ENCODE measurements at places on chromosomes 6 and 20.

- DNase-seq, result no peak
Measured at GRCh38 chr6:43895656-43896328, 125.8 kb downstream of the VEGFA start.

DNA sequence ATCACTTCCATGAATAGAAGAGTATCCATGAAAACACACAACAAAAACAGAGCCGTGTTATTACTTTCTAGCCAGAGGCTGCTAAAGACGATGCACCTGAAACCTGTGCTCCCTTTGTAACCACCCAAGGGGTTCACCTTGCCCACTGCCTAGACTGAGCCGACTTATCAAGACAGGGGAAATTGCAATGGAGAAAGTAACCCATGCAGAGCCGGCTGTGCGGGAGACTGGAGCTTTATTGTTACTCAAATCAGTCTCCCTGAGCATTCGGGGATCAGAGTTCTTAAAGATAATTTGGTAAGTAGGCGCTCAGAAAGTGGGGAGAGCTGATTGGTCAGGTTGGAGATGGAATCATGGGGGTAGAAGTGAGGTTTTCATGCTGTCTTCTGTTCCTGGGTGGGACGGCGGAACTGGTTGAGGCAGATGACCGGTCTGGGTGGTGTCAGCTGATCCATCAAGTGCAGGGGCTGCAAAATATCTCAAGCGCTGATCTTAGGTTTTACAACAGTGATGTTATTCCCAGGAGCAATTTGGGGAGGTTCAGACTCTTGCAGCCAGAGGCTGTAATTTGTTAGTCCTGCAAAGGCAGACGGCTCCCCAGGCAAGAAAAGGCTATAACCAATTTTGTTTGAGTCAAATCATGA is 366.6 kb downstream of the PREX1 start:
- no peak for DNase-seq

- no peak for DNase-seq
Measured at GRCh38 chr6:10151144-10151915, 263.5 kb downstream of the TFAP2A start.

GRCh38 chr6:89500611-89501010 is 67.7 kb downstream of the ANKRD6 start:
- DNase-seq, result no peak

GRCh38 chr6:36280467-36280866 is 10.6 kb downstream of the PNPLA1 start:
- DNase-seq, result no peak

GRCh38 chr20:40808936-40809335 is 119.9 kb upstream of the MAFB start:
- DNase-seq, result no peak

DNA sequence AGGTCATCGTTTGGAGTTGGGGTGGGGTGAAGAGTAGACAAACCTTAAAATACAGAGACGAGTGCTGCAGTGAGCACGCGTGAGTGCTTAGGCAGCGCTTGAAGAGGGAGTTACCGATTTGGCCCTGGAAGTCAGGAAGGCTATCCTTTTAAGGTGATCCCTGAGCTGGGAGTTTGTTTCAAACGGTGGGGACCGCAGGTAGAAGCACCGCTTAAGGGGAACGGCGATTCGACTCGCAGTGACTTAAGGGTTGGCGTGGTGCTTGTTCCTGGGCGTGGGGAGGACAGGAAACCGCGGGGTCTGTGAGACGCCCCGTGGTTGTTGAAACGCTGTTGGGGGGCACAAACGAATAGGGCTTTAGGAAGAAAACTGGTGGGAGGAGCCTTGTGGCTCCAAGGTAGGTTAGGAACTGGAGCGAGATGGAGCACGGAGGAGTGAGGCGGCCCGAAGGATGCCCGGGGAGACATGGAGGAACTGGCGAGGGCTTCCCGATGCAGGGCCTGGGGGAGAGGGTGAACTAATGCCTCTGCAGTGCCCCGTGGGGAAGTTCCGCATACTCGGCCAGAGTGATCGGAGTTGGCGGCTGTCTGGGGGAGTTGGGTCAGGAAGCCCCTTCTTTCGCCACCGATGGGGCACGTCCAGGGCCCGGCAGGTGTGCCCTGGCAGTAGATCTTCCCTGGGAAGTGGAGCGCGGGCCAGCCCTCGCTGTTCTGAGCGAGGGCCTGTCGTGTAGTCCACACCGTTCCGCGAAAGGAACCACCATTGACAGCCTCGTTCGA is 1.3 kb upstream of the CDYL start:
- peak; percentile 38 for DNase-seq

- no peak for DNase-seq
Measured at GRCh38 chr20:11754451-11754850, 163.2 kb upstream of the BTBD3 start.

GRCh38 chr6:39829331-39829730 is 37.2 kb downstream of the DAAM2 start:
- DNase-seq, result no peak

DNA sequence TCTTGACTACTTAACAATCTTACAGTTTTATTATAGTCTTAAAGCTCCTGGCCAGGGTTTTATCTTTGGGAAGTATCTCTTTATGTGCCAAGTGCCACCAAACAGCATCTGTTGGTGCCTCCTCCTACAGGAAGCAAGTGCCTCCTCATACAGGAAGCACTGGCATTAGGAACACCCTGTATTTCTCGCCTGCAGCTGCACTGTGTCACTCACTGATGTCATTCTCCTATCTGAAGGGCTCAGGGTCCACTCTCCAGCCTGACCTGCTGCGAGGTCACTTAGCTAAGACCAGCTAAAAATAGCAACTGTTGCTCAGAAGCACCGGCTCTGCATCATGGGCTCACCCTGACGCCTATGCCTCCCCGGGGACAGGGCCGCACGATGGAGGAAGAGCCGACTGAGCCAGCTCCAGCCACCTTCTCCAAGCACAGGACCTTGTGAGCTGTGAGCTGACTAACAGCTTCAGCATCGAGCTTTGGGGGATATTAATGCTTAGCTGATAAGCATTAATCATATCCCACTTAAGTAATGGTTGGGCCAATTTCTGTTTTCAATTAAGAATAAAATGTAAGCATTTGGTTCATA is 66.3 kb upstream of the CD93 start:
- peak; percentile 77 for DNase-seq

DNA sequence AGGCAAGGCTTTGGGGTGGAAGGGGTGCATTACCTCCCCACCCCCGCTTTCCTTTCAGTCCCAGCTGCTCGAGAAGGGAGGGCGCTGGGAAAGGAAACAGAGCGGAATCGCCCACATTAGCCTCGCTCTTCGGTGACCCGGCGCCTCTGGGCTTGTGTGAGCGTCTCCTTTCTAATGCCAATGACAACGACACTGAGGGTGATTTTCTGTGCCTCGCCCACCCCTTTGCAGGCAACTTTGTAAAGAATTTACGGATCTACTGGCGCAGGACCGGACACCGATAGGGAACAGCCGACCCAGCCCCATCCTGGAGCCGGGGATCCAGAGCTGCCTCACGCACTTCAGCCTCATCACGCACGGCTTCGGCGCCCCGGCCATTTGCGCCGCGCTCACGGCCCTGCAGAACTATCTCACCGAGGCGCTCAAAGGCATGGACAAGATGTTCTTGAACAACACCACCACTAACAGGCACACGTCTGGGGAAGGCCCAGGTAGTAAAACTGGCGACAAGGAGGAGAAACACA is 24.3 kb downstream of the TFAP2B start:
- no peak for DNase-seq

DNA sequence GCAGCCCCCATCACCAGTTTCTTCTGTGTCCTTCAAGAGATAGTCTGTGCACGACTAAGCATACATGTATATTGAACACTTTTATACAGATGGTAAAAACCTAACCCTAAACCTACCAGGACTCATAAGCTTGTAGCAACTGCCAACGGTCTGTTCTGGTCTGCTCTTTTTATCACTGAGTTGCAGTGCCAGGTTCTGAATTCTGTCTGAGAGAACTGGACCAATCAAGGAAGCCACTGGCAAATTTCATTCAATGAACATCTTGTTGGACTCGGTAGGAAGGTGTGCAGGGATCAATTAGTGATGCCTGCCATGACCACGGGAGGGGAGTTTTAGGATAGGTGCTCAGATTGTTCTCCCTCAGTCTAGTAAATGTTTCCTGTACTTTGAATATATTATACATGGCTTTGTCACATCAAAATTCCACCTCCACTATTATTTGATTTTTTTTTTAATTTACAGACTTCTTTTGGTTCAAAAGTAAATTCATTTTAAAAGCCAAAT is 146.8 kb downstream of the EYA2 start:
- no peak for DNase-seq

GRCh38 chr6:3247255-3248146 is 11.2 kb upstream of the PSMG4 start:
- peak; percentile 84 for DNase-seq

- DNase-seq, result peak; percentile 21
Measured at GRCh38 chr6:54801669-54802068, 44.9 kb upstream of the FAM83B start.

DNA sequence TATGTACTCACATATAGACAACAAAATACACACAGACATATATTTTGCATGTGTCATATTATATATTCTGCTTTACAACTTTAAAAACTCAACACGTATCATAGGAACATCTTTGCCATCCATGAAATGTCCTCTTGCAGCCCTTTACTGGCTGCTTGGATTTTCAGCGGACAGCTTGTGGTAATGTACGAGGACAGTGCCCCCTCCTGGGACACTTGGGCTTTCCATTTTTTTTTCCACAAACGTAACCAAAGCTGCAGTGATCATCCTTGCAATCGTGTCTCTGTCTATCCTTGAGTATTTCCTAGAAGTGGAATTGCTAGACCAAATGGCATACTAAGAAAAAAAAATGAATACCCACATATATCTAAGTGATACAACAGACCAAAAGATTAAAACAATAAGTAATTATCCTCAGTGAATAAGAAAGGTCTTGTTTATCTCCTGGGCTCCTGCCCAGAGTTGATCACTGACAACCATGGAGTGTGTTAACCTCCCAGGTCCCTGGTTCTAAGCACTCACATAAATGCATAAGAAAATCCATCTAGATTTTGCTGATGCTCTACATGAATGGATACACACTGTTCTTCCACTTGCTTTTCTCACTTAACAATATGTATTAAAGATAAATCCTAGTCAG is 18.1 kb downstream of the BPI start:
- peak; percentile 84 for DNase-seq

- DNase-seq, result no peak
Measured at GRCh38 chr6:46014046-46014445, 1.6 kb downstream of the CLIC5 start.

- peak; percentile 20 for DNase-seq
Measured at GRCh38 chr20:11849976-11850670, 67.6 kb upstream of the BTBD3 start.

- DNase-seq, result peak; percentile 90
Measured at GRCh38 chr6:45946352-45946751, 69.3 kb downstream of the CLIC5 start.

DNA sequence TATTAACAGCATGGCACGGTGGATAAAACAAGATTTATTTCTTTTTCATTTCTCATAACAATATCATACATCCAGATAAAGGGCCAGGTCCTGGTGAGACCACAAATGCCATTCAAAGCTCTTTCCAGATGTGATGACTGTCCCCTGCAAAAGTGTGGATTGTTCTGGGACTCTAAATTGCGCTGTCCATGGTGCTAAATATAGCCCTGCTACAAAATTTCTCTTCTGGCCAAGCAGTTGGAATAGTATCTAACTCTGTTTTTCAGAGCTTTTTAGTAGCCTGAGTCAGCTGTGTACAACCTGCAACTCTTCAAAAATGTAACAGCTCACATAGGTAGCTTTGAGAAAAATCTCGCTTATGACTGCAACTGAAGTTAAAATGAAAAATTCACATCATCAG is 115.8 kb downstream of the MANEA start:
- DNase-seq, result no peak

DNA sequence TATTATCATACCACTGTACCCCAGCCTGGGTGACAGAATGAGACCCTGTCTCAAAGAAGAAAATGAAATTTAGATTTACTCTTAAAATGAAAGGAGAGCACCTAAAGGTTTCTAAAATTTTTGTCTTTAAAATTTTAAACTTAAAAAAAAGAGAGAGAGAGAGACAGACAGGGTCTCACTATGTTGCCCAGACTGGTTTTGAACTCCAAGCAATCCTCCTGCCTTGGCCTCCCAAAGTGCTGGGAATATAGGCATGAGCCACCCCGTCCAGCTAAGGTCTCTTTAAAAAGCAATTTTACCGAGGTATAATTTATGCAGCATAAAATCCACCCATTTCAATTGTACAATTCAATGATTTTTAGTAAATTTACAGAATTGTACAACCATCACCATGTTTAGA is 33.2 kb downstream of the ILRUN start:
- no peak for DNase-seq

GRCh38 chr6:3230256-3230882 is 2.9 kb upstream of the TUBB2B start:
- DNase-seq, result no peak

DNA sequence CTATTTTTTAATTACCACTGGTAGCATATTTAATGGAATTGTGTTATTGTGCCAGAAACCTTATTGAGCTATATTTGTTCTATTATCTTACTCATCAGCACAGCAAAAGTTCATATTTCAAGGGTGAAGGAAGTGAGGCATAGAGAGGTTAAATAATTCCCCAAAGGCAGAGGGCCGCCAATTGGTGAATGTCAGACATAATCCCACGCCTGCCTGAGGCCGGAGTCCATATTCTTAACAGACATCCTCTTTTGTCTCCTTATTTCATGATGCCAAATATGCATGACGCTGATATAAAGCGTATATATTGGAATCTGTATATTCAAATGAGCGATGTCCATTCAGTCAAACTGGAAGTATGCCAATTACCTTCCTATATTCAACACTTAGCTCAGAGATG is 505.0 kb upstream of the SLC35B3 start:
- no peak for DNase-seq

GRCh38 chr20:31527266-31527665 is 13.0 kb downstream of the HM13 start:
- no peak for DNase-seq

DNA sequence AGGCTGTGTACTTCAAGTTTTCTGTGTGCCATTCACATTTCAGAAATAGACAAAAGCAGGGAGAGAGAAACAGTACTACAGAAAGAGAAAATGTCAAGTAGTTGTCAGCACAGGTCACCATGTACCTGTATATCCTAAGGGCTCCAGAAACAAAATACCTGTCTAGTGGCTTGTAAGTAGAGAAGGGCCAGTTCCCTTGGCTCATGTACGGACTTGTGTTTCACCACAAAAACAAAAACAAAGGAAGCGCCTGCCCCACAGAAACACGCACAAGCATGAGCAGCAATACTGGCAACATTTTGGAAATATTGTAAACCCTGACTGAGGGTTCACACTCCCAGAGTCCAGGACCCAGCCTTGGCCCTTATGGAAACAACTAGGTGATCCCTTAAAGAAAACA is 44.3 kb downstream of the CNKSR3 start:
- no peak for DNase-seq

GRCh38 chr6:154481521-154482013 is 28.9 kb downstream of the CNKSR3 start:
- no peak for DNase-seq

DNA sequence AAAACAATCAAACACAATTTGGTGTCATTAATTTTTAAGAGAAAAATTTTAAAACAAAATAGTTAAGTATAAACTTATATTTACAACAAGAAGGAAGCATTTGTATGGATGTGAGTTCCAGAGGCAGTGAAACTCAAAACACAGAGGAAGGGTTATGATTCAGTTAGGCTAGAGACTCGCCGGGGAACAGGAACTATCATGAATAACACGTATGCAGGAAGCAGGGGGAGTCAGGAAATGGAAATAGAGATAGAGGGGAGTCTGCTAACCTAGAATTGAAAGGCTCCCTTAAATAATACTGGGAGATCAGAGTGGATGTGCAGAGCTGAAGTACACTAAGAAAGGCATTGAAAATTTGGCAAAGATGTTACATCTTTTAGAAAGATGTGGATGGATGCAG is 14.2 kb upstream of the HLA-DRB1 start:
- no peak for DNase-seq

Data from AG20443 (cell line).